ENCODE measurements at places on chromosomes 11 and 22.

- peak; percentile 70 for DNase-seq
Measured at GRCh38 chr11:65225279-65226102, 36.3 kb upstream of the POLA2 start.

- peak; percentile 31 for DNase-seq
Measured at GRCh38 chr11:34639545-34639944, 18.7 kb downstream of the EHF start.

GRCh38 chr11:21415606-21416005 is 746.2 kb downstream of the NELL1 start:
- no peak for DNase-seq

DNA sequence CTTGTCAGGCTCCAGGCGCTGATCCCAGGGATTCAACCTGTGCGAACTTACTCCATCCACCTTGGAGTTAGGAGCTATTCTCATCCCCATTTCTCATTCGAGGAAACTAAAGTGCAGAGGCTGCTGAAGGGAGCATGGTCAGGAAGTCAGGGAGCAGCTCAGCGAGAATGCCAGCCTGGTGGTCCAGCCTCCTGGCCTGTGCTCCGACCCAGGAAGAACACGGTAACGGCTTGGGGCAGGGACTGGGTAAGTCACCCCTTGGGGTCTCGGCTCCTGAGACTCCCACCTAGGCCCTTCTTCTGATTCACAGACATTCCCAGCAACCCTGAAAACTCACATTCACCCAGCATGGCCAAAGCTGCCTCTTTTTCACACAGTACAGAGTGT is 132.8 kb downstream of the CRYBB2 start:
- no peak for DNase-seq

- peak; percentile 44 for DNase-seq
Measured at GRCh38 chr11:62501432-62501891, 45.1 kb downstream of the AHNAK start.

GRCh38 chr11:69000391-69000790 is 12.7 kb downstream of the MRGPRF start:
- no peak for DNase-seq

- DNase-seq = peak; percentile 63
Measured at GRCh38 chr22:22576244-22576988, 17.4 kb upstream of the PRAME start.

DNA sequence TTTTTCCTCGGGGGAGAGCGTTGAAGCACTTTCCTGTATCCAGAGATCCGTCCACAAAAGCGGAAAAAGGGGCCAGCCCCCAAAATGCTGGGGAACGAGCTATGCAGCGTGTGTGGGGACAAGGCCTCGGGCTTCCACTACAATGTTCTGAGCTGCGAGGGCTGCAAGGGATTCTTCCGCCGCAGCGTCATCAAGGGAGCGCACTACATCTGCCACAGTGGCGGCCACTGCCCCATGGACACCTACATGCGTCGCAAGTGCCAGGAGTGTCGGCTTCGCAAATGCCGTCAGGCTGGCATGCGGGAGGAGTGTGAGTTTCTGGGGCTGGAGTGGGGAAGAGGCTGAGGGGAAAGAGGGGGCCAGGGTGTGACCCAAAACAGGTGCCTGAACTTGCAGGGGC is 2.6 kb downstream of the NR1H3 start:
- DNase-seq = no peak

DNA sequence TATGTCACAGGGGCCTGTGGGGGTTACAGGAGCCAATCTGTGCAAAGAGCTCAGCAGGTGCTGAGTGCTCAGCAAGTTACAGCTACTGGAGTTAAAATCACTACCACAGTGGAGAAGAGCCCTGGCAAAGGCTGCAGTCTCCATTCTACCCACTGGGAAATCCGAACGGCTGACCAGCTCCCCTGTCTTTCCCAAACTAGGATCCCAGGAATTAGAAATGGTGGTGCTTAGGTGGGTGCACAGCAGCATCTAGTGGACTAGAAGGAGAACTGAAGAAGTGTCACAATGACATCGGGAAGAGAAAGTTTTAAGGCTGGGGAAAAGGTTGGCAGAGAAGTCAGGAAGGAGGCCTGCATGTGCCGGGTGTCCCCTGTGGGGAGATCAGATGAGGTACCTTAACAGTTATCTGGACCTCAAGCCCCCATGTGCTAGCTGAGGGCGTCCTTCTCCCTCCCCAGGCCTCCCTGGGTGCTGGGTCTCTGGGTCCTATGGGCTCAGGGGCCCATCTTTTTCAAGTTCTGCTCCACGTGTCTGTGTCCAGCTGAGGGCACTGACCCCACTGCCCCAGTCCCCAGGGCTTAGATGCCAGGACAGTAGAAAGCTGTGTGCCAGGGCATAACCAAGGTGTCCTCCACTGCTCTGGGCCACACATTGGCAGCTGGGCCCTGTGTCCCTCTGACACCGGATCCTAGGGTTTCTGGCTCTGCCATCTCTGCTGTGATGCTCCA is 1.9 kb downstream of the PIWIL3 start:
- no peak for DNase-seq

DNA sequence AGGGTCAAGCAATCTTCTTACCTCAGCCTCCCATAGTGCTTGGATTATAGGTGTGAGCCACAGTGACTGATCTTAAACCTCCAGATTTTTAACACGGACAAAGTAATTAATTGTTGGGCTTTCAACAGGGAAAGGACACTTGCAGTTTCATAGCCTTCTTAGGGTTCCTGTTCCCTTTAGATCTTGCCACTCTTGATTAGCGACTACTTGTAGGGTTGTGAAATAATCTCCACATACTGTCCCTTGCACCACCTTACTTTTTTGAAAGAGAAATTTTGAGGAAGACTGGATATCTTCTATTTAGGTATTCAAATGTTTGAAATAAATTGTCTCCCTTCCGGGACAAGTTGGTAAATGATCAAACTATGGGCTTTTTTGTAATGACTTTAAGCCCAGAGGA is 7.6 kb downstream of the MS4A4E start:
- DNase-seq = no peak

- DNase-seq = no peak
Measured at GRCh38 chr11:6402561-6402981, 12.3 kb downstream of the SMPD1 start.

- DNase-seq = no peak
Measured at GRCh38 chr11:68436985-68437926, 23.3 kb upstream of the PPP6R3 start.

- no peak for DNase-seq
Measured at GRCh38 chr11:14118072-14118471, 155.5 kb downstream of the SPON1 start.

GRCh38 chr11:797296-798092 is 587 bp downstream of the SLC25A22 start:
- DNase-seq = peak; percentile 53
